ENCODE measurements at places on chromosomes 5 and 9.

DNA sequence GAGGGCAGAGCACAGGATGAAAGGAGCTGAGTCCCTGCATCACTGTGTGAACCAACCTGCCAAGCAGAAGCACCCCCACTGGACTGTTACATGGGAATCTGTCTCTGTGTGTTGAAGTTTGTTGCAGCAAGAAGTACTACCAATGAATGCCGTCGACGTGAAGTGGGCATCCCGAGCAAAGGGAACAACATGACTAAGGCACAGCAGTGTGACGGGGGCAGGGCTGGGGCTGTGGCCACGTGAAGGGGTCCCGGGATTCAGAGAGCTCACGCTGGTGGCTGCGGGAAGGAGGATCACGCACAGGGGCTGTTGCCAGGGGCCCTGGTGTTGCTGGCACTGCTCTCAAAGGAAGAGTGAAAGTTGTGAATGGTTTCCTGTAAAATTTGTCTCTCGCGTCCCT lies 27.5 kb upstream of the GABBR2 start:
- no peak for DNase-seq

DNA sequence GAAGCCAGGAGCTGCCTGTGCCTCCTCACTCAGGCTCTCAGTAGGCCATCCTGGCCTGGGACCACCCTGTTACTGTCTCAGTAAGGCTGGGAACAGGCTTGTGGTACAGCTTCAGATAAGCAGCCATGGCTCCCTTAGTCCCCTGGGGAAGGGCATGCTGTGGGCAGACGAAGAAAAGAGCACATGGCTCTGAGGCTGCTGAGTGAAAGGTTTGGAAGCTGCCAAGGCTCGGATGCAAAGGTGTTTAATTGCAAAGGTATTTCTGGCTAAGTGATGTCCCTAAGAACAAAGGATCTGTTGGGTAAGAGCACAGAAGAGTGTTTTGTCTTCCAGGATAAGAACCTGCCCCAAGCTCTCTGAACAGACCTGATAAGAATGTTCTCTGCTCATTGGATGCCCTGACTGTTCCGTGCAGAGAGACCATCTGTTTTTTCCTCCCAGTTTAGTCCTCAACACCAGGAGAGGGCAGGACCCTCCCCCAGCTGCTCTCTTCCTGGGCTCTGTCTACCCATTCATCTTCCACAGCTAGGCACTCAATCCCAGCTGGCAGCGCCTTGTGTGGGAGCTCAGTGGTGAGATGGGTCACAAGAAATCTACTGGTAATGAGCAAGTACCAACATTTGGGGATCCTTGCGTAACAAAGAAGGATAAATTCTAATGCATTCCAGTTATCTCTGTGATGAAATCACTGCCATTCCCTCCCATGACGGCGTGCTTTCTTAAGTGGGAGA lies 17.7 kb downstream of the ANGPTL2 start:
- no peak for DNase-seq

GRCh38 chr5:123087173-123088030 lies 1.6 kb upstream of the PRDM6 start:
- DNase-seq: no peak

GRCh38 chr9:136792321-136793085 lies 1.4 kb downstream of the TMEM141 start:
- no peak for DNase-seq

GRCh38 chr9:130474106-130474505 lies 29.3 kb downstream of the ASS1 start:
- no peak for DNase-seq

DNA sequence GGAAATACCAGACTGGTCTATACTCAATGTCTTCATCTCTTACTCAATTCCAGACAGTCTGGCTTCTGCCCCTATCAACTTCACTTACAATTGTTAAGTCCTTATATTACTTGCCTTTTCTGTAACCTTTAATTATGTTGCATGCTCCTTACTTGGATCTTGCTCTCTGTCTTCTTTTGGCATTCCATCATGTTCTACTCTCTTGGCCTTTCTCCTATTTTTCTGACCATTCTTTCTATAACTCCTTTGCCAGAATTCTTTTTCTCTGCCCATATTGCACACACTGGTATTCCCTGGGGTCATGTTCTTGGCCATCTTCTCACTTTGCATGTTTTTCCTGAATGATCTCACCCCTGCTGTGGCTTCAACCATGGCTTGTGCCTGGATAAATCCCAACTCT lies 209.8 kb upstream of the ZNF462 start:
- DNase-seq: no peak

DNA sequence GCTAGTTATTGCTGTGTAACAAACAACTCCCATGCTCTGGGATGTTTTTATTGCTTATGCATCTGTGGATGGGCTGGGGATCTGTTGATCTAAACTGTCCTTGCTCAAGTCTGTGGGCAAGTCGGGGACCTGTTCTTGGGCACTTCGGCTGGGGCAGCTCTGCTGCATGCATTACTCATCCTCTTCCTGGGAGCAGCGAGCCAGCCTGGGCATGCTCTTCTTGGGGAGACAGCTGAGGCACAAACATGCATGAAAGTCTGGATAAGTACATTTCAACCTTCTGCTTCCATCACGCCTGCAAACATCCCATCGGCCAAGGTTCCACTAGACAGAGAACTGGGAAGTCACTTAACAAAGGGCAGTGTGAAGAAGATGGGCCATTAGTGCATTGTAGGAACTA lies 66.3 kb downstream of the ANKRD33B start:
- no peak for DNase-seq

GRCh38 chr5:135482381-135482933 lies 30.3 kb upstream of the TIFAB start:
- no peak for DNase-seq

DNA sequence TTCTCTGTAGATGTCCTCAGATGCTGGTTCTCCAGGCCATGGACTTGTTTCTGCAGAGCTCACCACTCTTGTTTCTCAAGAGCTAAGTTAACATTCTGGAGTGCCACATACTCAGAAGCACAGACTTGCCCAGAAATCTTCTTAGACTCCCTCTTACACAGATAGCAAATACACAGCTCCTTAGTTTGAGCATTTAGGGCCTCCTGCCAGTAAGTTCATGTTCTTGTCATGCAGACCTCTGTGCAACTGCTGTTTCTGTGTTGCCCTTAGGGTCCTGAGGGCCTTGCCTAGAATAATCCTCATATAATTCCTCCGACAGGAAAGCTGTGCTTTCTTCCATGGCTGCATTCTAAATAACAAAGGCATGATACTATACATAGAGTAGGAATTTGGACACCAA lies 1.3 kb upstream of the PTPDC1 start:
- DNase-seq: no peak

DNA sequence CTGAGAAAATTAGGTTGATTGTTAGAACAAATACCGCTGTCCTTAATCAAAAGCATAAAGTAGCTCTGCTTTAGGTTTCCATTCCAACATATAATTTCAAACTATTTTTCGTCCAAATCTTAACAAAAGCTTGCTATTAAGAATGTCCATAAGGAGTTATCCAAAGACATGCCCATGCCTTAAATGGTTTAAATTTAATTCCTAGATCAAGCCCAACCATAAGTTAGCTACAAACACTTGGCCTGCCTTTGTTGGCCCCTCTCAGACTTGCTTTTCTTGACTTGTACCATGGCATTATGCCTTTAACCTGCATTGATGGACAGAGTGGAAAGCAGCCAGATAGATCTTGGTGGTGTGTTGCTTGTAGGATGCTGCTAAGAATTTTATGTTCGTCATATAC lies 8.8 kb downstream of the GARNL3 start:
- DNase-seq: no peak

DNA sequence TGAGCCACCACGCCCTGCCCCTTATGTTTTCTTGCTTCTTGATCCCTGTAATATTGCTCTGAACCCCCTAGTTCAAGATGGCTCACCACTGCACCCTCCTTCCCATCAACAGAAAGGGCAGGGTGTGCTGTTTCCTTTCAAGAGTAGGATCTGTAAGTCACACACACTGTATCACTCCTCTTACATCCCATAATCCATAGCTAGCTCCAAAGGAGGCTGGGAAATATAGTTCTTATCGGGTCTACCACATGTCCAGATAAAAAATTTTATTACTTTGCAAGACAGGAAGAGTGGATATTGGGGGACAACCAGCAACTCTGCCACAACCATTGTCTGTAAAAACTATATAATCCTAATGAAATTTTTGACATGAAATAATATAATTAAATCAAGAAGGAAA lies 79.6 kb downstream of the C9orf50 start:
- no peak for DNase-seq

- DNase-seq: no peak
Observed at GRCh38 chr9:18396102-18396728, 77.7 kb upstream of the ADAMTSL1 start.

GRCh38 chr9:88559661-88560060 lies 24.7 kb downstream of the NXNL2 start:
- DNase-seq: no peak

GRCh38 chr9:121781145-121781548 lies 129.7 kb downstream of the DAB2IP start:
- DNase-seq: no peak

- DNase-seq: no peak
Observed at GRCh38 chr5:111848476-111848875, 91.5 kb upstream of the NREP start.

DNA sequence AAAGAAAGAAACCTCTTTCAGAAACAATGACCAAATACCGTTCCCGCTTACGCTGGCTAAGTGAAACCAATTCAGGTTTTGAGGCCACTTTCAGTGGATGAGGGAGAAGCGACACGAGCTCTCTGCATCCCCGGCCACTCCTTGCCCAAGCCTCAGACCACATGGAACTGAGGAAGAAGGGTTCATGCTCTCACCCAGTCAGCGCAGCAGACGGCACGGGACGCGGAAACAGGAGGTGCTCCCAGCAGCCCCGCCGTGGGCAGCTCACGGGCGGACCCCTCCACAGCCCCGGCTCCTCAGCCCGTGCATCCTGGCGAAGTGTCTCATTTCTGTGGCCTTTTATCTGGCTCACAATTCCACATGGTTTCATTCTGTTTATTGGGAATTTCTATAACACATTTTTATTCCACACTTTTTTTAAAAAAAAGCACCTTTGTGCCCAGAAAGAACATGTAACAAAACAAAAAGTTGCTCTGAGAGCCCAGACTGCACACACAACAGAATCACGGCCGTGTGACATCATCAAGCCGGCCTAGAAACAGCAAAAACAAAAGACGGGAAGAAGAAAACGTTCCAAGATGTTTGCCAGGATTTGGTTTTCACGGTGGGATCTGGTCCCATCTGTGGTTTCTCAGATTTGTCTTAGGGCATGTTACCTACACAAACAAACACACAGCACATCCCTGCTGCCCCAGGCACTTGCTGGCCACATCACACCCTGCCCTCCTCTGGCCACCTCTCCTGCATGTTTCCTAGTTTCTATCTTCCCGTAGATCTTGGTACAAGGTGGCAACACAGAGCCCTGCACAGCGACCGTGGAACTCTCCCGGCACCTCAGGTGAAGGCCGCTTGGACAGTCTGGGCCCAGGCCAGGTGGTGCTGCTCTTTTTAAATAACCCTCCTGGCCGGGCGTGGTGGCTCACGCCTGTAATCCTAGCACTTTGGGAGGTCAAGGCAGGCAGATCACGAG lies 16.2 kb downstream of the QSOX2 start:
- DNase-seq: no peak

DNA sequence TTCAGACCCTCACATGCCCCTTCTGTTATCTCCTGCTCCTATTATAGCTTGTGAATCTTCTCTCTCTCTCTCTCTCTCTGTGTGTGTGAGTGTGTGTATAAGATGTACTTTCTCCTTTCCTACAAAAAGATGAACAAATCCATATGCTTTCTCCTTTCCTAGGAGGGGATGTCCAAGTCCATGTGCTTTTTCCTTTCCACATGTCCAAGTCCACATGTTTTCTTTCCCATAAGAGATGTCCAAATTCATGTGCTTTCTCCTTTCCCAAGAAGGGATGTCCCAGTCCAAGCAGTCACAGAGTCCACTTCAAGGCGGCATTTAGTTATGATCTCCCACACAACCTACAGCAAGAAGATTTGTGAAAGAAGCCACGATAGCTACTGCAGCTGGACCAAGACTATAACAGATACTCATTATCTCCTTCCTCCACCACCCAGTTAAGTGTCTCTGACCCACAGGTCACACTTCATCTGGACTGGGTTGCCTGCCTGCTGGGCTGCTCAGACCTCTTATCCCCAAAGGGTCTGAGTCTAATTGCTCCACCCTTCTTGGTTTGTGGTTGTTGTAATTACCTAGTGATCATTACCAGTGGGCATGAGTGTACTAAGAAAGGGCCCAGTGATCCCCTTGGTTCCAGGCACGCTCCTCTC lies 18.4 kb upstream of the FOXI1 start:
- no peak for DNase-seq

DNA sequence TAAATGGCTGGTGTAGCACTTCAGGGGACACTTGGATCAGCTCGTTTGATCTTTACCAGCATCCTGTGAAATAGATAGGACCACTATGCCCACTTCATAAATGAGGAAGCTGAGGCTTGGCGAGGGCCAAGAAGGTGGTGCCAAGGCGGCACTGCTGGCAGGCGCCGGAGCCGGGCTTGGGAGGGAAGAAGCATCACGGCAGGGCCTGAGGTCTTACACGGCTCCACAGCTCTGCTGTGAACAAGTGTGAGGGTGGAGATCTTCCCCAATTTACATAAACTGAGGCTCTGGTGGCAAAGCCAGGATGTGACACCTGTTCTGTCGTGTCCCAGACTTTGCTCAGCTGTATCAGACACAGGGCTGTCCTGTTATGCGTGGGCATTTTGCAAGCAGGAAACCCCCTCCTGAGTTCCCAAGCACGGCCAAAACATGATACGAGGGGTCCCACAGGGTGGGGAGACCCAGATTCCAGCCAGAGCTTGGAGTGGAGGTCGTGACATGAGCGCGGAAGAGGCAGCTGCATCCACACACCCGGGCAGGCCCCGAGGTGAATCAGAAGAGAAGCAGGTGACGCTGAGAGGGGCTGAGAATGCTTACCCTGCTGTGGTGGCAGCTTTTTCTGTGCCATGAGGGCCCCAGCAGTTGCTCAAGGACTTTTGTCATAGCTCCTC lies 117.5 kb upstream of the BOD1 start:
- DNase-seq: no peak

DNA sequence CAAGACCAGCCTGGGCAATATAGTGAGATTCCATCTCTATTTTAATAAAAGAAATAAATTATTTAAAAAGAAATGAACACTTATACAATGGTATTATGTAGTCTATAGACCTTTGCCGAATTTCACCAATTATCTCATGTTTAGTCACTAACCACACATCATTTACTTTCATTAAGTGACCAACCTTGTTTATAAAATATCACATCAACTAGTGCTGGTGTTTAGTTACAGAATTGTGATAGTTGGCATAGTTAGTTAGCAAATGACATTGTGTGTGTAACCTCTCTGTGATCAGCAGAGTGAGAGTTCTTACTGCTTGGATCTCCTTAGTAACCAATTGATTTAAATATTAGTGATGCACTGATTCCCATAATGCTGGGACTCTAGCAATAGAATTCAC lies 71.8 kb downstream of the PRR16 start:
- DNase-seq: no peak

All from effector memory CD4-positive, alpha-beta T cell (primary cell).